H9 (cell line): ENCODE measurements at places on chromosomes 6 and 20. TPM values are rescaled to one million over a fixed set of nuclear protein-coding genes. Genes with fewer than 3 reads are reported as not detected.

The C6orf58 gene
- not detected in 2 replicates for total RNA-seq

The LAMA2 gene
- 3.7 and 4.2 TPM in 2 replicates for total RNA-seq

The ARMH2 gene
- total RNA-seq = not detected in 2 replicates

The SAMD5 gene
- total RNA-seq = 0.04 and 0.29 TPM in 2 replicates

The ZKSCAN8 gene
- 22.4 and 25.4 TPM in 2 replicates for total RNA-seq

The LTB gene
- total RNA-seq = not detected in 2 replicates

DNA sequence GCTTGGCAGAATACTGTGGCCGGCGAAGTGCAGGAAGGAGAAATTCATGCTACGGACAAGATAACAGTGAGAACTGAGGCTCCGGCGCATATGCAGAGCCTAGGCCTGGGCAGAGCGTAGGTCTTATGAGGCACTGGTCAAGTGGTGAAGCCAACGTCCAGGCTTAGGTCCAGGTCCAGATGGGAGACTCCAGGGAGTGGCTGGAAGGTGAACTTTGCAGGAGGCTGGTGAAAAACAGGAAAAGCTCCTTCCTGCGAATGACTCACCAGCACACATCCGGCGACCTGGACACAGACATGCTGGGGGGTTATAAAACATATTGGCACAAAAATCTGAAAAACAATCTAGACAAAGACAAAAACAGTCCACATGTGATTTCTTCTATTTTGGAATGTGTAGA lies 15.4 kb downstream of the C6orf141 start:
- no peak overlapping the region for H3K4me3 ChIP-seq
- H3K4me1 ChIP-seq = no peaks in the 10 kb centered on the region
- no peaks in the 10 kb centered on the region for H3K27me3 ChIP-seq

- no peak for DNase-seq
- H3K4me1 ChIP-seq = no peaks in the 10 kb centered on the region; the same call in 1 of the 2 replicates
- no peaks in the 10 kb centered on the region for H3K36me3 ChIP-seq
These were observed 43.8 kb downstream of the ADAT2 start for GRCh38 chr6:143406673-143407072.

DNA sequence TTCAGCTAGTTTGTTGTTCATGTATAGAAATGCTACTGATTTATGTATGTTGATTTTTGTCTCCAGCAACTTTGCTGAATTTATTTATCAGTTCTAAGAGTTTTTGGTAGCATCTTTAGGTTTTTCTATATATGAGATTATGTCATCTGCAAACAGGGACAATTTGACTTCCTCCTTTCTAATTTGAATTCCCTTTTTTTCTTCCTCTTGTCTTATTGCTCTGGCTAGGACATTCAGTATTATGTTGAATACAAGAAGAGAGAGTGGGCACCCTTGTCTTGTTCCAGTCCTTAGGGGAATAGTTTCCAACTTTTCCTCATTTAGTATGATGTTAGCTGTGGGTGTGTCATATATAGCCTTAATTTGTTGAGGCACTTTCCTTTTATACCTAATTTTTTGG lies 58.2 kb downstream of the CDH26 start:
- no peak for DNase-seq
- H3K27ac ChIP-seq = no peak overlapping the region
- no peaks in the 10 kb centered on the region for H3K4me1 ChIP-seq
- no peaks in the 10 kb centered on the region; the same call in 2 of the 3 replicates for H3K36me3 ChIP-seq

GRCh38 chr6:137708481-137708880 lies 158.6 kb upstream of the TNFAIP3 start:
- H3K27me3 ChIP-seq = no peaks in the 10 kb centered on the region
- no peaks in the 10 kb centered on the region for H3K36me3 ChIP-seq
- H3K4me3 ChIP-seq = no peak overlapping the region
- H3K4me1 ChIP-seq = no peaks in the 10 kb centered on the region
- no peak overlapping the region for H3K27ac ChIP-seq

DNA sequence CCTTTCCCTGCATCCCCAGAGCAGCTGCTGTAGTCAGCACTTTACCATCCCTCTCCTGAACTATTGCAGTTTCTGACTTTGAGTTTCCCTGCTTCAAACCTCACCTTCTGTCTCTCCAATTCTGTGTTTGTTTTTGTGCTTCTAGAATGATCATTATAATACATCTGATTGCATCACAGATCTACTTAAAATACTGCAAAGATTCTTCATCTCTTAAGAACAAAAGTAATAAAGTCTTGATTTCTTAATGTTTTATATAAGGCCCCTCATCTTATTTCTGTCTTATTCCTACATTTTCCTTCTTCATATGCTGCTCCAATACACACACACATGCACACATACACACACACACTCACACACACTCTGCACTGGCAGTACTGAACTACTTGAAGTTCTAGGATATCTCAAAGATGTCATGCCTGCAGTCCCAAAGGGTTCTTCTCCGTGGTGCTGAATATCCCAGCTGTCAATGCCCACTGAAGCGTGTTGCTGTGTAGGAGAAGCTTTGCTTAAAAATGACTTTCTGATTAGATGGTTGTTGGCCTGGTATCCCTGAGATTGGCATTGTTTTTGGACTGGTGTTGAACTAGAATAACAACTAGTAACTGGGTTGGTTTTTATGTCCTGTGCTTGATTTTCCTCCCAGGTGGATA lies 97.2 kb downstream of the MAP3K4 start:
- H3K27ac ChIP-seq = no peak overlapping the region
- H3K36me3 ChIP-seq = peaks cover 62% of the 10 kb centered on the region
- H3K27me3 ChIP-seq = no peaks in the 10 kb centered on the region
- H3K4me1 ChIP-seq = no peaks in the 10 kb centered on the region
- DNase-seq = no peak

- H3K27ac ChIP-seq = no peak overlapping the region
- H3K36me3 ChIP-seq = peaks cover 3% of the 10 kb centered on the region
- no peaks in the 10 kb centered on the region for H3K27me3 ChIP-seq
- no peaks in the 10 kb centered on the region for H3K4me1 ChIP-seq
These were observed 125.3 kb upstream of the SPTLC3 start for GRCh38 chr20:12883507-12883885.

DNA sequence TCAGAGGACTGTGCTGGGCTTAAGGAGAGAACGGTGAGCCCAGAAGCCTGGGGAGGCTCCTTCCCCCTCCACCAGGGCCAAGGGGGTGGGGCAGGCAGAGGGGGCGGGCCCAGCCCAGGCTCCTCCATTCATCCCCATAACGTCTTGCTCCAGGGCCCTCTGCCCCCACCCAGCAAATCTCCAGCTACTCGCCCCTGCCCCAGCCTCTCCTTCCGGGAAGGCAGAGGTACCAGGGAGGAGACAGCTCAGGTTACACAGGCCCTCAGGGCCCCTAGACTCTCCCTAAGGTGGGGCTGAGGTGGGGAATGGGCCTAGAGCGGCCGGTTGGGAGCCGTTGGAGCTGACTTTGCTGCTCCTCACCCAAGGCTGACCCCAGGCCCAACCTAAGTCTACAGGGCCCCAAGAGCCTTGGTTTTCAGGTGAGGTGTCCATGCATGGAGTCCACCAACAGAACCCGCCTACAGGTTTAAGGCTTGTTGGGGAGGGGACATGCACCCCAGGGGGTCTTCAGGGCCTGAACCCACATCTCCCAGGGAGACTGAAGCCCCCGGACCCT lies 1.2 kb downstream of the LAMA5 start:
- DNase-seq = peak; percentile 84
- peak overlapping the region; percentile 63 for H3K4me3 ChIP-seq
- H3K4me1 ChIP-seq = peaks cover 9% of the 10 kb centered on the region; the same call in 1 of the 2 replicates
- no peak overlapping the region for H3K27ac ChIP-seq
- no peaks in the 10 kb centered on the region for H3K27me3 ChIP-seq

- no peak overlapping the region for H3K27ac ChIP-seq
- H3K4me1 ChIP-seq = no peaks in the 10 kb centered on the region
- no peaks in the 10 kb centered on the region for H3K36me3 ChIP-seq
- DNase-seq = no peak
- H3K27me3 ChIP-seq = no peaks in the 10 kb centered on the region
- H3K4me3 ChIP-seq = no peak overlapping the region
These were observed 2.5 kb upstream of the SEMG2 start for GRCh38 chr20:45218636-45219035.

- DNase-seq = no peak
- H3K4me3 ChIP-seq = no peak overlapping the region
- peaks cover 93% of the 10 kb centered on the region for H3K36me3 ChIP-seq
- H3K27ac ChIP-seq = no peak overlapping the region
These were observed 23.2 kb downstream of the OR2H2 start for GRCh38 chr6:29608131-29608530.

- no peak overlapping the region for H3K27ac ChIP-seq
- H3K4me3 ChIP-seq = no peak overlapping the region
- H3K36me3 ChIP-seq = no peaks in the 10 kb centered on the region
- no peak for DNase-seq
- H3K27me3 ChIP-seq = no peaks in the 10 kb centered on the region
These were observed 59.6 kb downstream of the PRDM1 start for GRCh38 chr6:106145741-106146227.

DNA sequence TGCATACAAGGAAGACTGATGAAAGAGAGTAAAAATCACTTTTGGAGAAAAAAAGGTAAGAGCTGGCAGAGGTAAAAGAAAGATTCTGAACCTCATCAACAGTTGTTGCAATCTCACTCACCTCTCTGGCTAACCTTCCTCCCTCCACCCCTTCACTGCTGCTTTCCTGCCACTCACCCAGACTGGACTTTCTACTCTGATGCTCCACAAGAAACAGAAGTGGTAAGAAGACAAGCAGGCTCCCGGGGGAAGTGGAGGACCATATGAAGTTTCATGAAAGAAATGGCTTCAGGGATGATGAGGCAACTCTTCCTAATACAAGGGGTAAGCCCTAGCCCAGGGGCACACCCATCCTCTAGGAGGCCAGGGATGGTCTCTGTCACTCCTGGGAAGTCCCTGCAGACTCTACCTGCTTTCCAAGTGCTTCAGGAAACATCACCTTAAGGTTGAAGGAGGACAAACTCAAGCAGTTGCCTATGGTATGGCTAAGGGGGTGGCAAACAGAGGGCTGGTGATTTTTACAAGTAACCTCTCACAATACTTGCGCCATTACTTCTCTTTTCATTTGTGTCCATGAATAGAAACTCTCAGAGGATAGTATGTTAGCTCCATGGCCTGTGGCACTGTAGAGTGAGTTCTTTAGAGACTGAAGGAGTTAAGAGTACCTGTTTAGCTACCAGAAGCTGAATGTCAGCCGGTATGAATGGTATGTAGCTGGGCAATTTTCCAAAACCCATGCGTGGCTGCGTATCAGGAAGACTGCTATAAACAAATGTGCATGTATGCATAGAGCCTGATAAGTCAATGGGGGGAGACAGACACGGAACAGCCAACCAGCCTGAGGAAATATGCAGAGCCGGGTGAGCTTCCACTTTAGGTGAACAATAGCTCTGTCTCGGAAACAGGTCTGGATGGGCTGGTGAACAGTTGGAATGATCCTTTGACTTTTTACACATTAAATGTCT lies 112.0 kb downstream of the BACH2 start:
- no peak overlapping the region for H3K27ac ChIP-seq
- no peak for DNase-seq
- H3K4me3 ChIP-seq = no peak overlapping the region
- no peaks in the 10 kb centered on the region for H3K27me3 ChIP-seq
- no peaks in the 10 kb centered on the region for H3K4me1 ChIP-seq

GRCh38 chr20:25273046-25273445 lies 25.2 kb downstream of the PYGB start:
- no peak for DNase-seq
- peaks cover 46% of the 10 kb centered on the region for H3K36me3 ChIP-seq
- no peaks in the 10 kb centered on the region for H3K27me3 ChIP-seq
